ENCODE measurements at places on chromosomes 7 and 10.

GRCh38 chr10:123746942-123747341 is 80.8 kb downstream of the GPR26 start:
- no peak for DNase-seq

DNA sequence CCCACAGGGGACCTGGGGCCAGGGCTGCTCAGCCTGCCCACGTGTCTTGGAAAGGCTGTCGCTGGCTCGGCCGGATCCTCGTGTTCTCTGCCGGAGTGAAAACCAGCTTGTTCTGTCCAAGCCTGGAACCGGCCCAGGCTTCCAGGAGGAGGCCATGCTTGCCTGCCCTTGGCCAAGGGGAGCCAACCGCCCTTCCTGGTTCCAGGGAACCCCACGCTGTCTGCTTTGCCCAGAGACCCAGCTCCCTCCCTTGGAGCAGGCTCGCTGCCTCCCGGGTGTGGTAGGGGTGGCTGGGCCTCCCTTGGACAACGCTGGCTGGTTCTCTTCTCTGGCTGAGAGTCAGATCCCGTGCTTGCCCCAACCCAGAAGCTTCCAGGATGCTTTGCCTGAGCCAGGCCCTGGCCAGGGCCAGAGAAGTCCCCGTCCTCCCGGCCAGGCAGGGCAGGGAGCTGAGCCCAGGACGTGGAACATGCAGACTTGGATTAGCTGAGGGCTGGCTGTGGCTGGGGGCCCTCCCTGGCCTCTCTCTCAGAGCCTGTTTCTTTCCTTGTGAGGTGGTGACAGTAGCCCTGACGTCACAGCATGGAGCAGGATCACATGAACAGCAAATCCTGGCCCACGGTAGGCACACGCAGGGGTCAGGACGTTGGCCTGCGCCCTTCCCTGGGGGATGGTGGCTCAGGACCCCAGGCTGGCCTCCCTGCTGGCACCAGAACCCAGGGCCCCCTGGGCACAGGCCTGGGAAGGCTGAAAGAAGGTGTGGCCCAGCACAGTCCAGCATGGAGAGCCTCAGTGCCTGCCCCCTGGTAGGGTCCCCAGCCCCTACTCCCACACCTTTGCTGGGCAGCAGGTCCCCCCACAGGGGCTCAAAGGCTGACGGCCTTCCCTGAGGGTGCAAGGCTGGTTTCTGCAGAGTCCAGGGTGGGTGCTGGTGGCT is 67.5 kb downstream of the PWWP2B start:
- no peak for DNase-seq

DNA sequence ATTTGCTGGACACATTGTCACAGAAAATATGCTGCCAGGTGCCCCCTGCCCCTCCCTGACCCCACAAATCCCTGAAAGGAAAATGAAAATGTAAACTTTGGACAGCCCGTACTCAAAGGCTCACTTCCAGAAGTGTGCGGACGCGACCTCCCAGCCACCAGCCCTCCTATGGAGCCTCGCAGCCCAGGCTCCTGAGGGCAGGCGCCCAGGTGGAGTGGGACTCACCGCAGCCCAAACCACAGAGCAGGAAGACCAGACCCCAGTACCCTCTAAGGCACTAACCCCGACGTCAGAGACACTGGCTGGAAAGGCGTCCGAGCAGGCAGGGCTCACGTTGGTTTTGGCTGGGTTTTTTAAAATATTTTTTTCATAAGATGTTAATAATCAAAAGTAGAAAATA is 57.3 kb downstream of the CSGALNACT2 start:
- no peak for DNase-seq

DNA sequence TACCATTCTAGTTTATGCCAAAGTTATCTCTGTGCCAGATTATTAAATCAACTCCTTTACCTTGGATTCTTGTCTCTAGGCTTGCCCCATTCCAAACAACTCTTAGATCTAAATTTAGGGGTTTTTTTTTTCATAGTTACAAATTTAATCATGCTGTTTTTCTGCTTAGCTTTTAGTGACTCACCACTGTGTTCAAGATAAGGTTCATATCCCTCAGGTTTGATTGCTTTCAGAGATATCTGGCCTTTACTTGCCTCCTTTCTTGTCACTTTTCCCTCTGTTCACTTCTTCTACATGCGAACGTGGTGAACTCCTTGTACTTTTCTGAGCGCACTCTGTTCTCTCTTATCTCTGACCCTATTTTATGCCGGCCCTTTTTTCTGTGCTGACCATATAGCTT is 78.2 kb downstream of the VPS50 start:
- DNase-seq, result no peak

DNA sequence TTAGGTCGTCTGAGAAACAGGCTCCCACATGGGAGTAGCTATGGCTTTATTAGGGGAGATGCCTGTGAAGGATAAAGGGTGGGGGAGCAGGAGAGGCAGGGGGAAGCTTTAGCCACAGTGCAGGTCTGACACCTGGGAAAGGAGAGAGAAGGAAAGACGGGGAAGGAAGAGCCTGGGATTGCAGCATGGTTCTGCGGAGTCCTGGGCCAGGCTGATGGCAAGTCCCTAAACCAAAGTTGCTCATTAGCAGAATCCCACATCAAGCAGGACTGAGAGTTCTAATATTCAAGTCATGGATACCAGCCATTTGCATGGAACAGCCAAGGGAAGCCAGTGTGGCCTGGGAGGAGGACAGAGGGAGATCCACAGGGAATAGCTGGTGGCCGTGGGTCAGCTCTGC is 414.8 kb downstream of the RPS24 start:
- DNase-seq, result no peak

DNA sequence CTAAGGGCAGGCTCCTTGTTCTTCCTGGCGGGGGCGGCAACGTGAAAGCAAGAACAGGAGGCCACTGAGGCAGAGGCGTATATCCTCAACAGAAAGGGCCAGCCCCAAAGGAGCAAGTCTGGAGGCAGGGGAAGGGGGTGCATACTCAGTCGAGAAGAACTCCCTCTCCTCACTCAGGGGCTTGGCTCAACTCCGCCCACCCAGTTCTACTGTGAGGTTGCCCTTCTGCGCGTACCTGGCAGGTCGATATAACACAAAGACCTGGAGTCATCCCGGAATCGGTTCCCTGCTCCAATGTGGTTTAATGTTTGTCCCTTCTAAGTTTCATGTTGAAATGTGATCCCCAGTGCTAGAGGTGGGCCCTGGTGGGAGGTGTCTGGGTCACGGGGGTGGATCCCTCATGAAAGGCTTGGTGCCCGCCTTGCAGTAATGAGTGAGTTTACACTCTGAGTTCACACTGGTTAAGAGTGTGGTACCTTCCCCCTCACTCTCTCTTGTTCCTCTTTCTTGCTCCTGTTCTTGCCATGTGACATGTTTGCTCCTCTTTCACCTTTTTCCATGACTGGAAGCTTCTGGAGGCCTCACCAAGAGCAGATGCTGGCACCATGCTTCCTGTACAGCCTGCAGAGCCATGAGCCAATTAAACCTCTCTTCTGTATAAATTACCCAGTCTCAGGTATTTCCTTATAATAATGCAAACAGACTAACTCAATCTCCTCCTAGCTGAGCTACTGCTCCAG is 32.6 kb downstream of the GSDME start:
- no peak for DNase-seq

DNA sequence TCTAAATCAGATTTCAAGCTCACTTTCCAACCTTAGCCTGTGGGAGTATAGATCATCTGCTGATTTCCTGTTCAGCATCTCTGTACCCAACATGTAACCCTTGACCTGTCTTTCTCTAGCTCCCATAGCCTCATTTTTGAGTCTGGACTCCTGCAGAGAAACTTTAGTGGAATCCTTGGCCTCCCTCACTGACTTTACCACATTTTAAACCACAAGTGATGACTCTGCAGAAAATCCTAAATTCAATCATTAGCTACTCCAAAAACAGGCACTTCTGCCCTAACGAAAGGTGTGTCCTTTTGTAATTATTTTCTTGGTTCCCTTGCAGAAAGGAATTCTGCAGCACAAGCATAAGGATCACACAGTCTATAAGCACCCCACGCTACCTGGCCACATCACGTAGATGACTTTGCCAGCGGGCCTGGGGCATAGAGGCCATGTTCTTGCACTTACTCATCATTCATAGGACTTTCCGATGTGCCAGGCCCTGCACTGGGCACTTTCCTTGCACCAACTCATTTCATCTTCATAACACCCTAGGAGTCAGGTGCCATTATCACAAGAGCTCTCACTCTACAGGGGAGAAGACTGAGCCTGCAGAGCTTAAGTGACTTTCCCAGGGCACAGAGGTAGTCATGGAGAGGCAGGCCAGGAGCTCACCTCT is 57.2 kb upstream of the OPALIN start:
- no peak for DNase-seq

DNA sequence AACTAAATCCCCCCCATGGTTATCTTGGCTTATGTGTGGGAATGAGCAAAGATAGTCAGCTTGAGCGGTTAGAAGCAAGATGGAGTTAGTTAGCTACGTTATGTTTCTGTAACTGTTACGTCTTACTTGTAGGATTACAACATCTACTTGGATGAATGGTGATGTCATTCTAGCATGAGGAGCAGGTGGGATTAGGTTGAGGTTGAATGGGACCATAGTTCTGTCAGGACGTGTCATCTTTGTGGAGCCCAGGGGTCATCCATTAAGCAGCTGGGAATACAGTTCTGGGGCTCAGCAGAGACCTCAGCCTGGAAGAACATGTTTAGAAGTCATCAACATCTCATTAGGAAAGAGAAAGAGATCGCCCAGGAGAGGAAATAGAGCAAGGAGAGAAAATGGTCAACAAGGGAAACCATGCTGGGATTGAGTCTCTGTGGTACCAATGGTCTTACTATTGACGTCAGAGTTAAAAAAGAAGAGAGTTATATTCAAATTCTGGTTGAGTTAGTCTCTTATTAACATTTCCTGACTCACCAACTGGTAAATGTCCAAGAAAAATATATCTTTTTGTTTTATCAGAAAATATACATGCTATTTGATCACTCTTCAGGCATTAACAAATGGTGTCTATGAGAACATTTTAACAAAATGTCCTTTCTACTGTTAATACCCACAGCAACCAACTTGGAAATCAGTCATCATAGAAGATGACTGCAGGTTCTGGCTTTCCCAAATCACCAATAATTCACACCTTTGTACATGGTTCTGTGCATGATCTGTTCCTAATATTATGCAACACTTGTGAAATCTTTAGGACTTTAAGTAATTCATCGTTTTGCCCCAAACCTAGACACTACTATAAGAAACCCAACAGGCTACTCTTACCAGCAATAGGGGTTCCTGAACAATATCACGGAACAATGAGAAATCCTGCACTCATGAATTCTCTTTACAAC is 96.9 kb downstream of the KIAA1217 start:
- DNase-seq, result no peak

GRCh38 chr10:2786251-2786650 is 281.1 kb upstream of the PFKP start:
- DNase-seq, result no peak

DNA sequence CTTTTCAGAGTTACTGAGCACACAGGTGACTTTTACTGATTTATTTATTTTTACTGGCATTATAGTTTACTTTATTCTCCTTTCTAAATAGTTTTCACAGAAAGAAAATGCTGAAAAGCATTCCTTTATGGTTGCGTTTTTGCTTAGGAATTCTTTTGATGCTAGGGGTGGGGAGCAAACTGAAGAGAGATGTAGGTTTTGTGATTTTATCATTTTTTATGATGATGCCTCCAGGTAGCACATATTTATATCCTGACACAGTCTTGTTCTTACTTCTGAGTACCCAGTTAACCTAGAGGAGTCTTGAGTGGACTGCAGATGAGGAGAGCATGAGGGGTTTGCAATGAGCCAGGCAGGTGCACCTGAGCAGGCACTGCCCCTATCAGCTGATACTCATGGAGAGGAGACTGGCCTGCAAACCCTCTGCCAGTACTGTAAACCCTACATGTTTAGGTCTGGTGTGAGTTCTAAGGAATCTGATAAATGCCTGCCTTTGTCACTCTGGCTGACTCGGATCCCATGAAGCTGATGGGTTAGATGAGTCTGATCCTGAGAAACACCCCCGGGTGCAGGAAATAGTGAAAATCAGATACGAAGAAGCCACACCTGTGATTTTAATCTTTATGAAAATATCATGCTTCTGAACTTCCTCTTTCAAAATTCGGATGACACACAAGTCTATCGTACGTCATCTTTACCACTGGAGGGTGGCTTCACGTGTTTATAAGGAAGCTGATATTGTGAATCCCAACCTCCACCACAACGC is 302.9 kb downstream of the WDR37 start:
- DNase-seq, result no peak

GRCh38 chr7:71517940-71518699 is 386.2 kb downstream of the GALNT17 start:
- no peak for DNase-seq

All from GM18507 (cell line).